NCI-H146 (cell line): ENCODE measurements at places on chromosomes 12 and 14.

- DNase-seq = peak; percentile 99
Measured at GRCh38 chr12:6961695-6962284, 8.7 kb downstream of the PHB2 start.

DNA sequence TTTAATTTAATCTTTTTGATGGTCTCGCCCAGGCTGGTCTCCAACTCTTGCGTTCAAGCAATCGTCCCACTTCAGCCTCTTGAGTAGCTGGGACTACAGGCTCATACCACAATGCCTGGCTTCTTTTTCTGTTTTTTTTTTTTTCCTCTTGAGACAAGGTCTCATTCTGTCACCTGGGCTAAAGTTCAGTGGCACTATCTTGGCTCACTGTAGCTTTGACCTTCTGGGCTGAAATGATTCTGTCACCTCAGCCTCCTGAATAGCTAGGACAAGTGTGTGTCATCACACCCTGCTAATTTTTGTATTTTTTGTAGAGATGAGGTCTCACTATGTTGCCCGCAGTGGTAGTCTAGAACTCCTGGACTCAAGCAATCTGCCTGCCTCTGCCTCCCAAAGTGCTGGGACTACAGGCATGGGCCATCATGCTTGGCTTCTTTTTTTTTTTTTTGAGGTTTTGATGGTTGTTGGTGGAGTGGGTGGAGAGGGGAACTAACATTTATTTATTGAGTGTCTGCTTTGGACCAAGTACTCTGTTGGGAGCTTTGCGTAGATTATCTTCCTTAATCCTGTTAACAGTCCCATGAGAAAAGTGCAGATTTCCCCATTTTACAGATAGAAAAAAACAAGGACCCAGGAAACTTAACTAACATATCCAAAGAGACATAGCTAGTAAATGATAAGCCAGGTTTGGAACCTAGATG lies 102.0 kb downstream of the DIP2B start:
- DNase-seq = no peak

GRCh38 chr12:99619389-99620158 lies 28.0 kb upstream of the GARIN6 start:
- DNase-seq = peak; percentile 11

DNA sequence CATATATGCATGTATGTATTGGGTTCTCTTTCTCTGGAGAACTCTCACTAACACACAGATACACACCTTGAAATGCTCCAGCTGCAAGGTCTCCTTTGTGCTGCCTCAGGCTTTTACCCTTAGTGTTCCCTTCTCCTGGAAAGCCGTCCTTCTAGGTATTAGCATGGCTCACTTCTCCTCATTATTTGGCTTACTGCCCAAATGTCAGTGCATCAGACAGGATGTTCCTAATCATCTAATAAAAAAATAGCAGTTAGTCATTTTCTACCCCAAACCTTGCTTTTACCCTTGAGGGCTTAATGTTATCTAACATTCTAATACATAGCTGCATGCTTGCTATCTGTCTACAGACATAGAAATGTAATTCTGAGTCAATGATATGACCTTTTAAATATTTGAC lies 109.0 kb upstream of the SLC16A7 start:
- no peak for DNase-seq

DNA sequence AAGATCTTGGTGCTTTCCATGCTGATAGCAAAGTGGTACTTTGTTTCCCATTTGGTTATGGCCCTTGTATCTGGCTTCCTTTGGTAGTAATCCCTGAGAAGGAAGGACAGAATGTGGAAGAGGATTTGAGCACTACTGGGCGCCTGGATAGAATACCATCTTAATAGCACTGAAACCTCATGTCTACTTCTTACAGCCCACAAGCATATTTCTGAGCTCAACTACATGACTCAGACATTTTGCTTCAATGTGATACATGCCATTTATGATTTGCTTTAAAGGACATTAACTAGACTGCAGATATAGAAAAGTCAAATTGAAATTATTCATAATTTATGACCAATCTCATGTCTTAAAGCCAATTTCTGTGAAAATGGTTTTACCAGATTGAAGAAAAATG lies 80.4 kb downstream of the LIN7A start:
- no peak for DNase-seq

DNA sequence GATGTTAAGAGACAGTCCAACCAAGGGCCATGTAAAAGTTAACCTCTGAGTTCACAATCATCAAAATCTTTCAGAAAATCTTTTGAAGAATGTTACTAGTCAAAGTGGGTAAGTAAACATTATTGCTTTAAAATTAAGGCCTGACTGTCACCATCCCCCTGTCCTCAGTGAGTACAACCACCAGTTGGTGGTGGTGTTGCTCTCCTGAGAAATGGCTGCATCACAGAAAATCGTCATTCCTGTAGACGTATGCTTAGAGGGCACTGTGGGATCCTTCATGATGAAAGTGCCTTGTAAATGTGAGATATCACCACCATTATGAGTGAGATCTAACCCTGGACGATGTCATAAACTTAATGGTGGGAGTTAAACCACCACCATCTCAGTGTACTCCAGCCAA lies 451.2 kb downstream of the RPS29 start:
- DNase-seq = no peak

- no peak for DNase-seq
Measured at GRCh38 chr12:91003737-91004136, 1.0 kb downstream of the EPYC start.

- DNase-seq = no peak
Measured at GRCh38 chr14:105857220-105857825, 330.9 kb downstream of the TMEM121 start.

DNA sequence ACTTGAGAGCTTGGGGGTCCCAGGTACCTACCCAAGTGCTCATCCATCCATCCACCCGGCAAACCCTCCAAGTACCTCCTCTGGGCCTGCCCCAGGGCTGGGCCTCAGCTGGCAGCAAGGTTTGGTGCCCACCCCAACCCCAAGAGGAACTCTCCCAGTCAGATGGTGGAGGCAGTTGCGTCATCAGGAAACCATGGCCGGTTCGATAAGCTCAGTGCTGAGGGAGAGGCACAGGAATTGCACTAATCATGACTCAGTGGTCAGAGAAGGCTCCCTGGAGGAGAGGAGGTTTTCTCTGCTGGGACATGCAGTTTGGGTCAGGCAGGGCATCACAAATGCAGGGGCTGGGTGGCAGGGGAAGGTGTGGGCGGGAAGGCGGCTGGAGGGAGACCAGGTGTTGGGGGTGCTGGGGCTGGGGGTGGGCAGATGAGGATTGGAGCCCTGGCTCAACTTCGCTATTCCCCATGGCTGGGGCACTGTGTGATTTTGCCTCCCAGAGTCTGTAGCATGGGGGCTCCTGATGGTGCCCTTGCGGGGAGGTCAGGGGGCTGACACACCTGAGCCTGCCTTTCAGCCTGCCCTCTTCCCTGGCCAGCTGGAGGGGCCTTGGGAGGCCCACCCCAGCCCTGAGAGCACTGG lies 32.2 kb downstream of the SH2B3 start:
- no peak for DNase-seq

DNA sequence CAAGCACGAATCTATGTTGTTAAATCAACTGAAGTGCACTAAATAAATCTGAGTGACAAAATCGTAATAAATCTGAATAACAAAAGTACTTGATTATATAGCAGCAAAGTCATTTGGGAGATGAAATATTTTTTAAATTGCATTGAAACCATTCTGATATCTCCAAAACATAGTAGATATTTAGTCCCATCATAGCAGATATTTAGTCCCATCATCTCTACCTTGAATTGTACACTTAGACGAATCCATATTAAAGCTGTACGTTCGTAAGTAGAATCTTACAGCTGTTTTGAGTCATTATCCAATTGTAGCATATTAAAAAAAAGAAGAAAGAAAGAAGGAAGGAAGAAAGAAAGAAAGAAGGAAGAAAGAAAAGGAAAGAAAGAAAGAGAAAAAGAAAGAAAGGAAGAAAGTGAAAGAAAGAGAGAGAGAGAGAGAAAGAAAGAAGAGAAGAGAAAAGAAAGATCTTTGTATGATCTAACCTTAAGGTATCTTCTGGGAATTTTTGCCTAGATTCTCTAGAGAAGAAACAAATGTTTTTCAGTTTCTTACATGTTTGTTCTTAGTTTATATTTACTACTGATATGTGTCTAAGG lies 2.6 kb downstream of the DCN start:
- DNase-seq = no peak

- no peak for DNase-seq
Measured at GRCh38 chr12:108640802-108641445, 7.2 kb upstream of the SELPLG start.

- DNase-seq = no peak
Measured at GRCh38 chr12:93707836-93708235, 30.7 kb downstream of the CRADD start.

DNA sequence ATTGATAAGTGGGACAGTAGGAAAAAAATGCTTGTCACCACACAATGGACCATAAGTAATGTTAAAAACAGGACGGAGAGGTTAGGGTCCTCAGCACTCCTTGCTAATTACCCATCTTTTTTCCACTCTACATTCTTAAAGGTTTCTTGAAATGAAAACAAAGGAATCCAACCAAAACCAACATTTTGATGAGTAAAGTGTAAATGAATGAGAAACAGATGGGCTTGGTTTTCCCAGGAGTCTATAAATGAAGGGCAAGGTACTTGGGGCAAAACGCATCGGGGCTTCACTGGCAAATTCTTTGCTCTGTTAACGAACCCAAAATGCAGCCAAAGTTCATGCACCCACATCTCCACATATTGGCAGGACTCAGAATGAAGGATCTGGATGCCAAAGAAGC lies 129.2 kb upstream of the BMP4 start:
- no peak for DNase-seq

- no peak for DNase-seq
Measured at GRCh38 chr12:59859171-59859510, 263.3 kb downstream of the SLC16A7 start.

DNA sequence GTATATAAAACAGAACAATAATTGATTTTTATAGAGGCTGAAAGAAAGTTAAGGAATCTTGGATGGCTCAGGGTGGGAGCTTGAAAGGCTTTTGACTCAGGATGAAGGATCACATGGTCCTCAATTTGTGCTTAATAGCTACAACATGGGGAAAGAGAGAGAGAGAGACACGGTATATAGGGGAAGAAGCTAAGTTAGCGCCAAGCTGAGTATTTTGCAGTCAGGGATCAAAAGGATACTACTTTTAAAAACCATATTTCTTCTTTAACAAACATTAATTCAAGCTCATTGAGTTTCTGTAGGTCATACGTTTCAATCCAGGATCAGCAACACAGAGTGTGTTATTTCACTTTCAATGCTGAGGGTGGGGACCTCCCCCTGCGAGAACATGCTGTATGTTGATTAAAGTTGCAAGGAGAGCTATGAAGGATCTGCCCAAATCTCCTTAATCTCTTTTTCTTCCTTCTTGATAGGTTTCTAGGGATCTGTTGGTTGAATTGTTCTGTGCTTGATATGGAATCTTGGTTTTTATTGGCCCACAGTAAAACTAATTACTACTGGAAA lies 133.1 kb upstream of the NUDT4 start:
- DNase-seq = no peak
